Keratinocyte (primary cell): ENCODE measurements at places on chromosomes 13 and 19. TPM values are rescaled to one million over a fixed set of nuclear protein-coding genes. Genes with fewer than 3 reads are reported as not detected.

GRCh38 chr19:48540110-48540509 is 11.9 kb upstream of the SULT2B1 start:
- DNase-seq = no peak

DNA sequence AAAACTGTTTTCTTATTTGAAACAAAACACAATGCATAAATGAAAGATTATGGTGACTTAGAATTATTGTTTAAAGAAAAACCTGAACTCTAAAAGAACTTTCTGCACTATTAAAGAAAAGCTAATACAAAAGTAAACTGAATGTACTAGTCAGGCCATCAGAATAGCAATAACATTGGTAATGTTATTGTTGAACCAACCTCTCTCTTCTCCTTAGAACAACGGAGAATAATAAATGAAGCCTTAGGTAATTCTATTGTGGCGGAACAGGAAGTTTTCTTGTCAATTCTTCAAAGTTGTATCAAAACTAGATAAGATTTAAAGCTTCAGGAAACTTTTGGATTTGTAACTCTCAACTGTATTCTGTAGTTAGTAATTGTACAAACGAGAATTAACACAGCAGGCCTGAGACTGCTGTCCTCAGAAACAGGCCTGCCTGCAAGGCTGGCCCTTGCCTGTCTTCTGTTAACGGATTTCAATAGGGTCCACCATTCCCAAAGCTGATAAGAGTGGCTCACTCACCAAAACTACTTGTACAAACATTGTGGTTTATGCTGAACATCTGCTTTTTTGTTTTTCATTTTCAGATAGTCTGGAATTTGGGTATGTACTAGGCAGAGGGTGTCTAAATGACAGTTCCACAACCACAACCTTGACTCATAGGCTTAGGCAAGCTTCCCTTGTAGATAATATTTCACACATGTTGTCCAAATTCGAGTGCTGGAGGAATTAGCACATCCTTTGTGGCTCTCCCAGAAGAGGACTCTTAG is 825.8 kb downstream of the GPC5 start:
- no peak for DNase-seq

DNA sequence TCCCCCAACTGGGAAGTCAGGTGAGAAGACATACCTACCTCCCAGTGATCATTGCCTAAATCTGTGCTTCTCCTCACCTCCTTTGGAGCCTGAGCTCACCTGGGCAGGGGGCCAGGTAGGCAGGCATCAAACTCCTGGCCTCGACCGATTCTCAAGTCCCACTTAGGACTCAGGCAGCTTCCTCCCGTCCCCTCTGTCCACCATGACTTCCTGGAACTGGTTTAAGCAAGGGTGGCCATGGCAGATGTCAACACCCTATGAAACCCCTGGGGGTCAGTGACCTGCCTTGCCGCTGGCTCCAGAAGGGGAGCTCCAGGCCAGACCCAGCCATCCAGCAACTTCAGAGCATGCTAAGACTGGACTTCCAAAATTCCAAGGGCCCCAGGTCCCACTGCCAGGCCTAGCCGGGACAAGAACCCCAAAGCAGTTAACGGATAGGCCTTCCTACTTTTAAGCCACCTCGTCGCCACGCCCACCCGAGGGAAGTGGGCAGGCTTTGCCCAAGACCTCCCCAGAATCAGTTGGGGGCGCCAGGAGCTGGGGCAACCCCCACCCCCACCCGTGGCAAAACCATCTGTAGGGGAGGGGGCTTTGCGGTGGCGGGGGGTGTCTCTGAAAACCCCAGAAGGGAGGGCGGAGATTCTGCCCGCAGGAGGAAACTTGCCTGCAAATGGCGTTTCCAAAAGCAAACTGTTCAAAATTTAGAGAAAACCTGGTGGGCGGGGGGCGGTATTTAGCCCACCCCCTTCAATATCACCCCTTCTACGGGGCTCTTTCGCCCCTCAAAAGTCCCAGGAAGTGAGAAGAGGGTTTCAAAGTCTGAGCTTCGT is 657 bp downstream of the PLIN3 start:
- DNase-seq = no peak

GRCh38 chr19:19418555-19419260 is 13.2 kb downstream of the GATAD2A start:
- no peak for DNase-seq

- no peak for DNase-seq
Measured at GRCh38 chr13:69690999-69691398, 416.6 kb upstream of the ATXN8OS start.

DNA sequence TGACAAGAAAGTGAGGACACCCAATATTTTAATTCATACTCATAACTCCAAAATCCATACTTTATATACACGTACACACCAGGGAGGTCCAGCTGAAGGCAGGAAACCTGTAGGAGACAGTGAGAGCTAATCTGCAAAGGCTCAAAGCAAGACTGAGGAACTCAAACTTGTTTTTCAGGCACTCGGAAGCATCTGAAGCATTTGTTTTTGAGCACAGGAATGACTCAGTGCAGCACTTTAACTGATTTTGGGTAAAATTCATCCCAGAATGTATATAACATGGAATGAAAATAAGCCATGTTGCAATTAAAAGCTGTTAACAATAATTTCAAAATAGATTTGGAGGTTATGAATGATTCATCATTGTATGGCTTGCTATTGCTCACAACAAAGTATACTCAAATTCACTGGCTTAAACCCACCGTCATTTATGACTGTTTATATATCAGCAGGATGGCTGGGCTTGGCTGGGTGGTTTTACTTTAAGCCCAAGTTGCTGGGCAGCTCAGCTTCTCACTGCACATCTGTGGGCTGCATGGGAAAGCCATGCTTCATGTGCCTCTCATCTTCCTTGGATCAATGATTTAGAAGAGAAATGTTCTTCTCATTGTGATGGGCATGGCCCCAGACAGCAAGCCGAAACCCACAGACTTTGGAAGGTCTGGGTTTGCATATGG is 177.0 kb downstream of the RFC3 start:
- no peak for DNase-seq

- no peak for DNase-seq
Measured at GRCh38 chr19:52786078-52786463, 520 bp downstream of the ZNF600 start.

GRCh38 chr19:30078381-30078910 is 136.4 kb downstream of the URI1 start:
- DNase-seq = no peak

- peak; percentile 54 for DNase-seq
Measured at GRCh38 chr19:10836479-10837330, 693 bp upstream of the TMED1 start.

DNA sequence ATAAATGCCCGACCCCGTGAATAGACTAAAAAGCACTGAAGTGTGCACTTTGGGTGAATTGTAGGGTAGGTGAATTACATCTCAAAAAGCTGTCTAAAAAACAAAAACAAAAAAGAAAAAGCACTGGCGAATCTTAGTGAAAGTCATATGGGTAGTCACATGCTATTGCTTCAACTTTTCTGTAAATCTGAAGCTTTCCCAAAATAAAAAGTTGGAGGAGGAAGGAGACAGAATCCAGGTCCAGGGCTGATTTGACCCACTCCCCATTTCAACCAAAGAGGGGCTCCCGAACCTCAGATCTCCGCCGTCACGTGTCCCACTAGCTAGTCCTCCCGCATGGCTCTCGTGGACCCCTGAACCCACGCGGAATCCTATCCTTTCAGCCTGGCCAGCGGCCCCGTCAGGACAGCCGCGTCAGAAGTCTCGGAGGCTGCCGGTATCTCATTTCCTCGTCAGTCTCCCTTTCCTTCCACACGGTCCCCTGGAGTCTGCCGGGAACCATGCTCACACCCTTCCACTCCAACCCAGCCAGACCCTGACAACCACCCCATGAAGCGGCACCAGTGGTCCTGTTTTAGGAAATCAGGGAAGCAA is 6.1 kb downstream of the PPP1R12C start:
- no peak for DNase-seq

- no peak for DNase-seq
Measured at GRCh38 chr13:113062691-113063090, 42.9 kb upstream of the F7 start.

DNA sequence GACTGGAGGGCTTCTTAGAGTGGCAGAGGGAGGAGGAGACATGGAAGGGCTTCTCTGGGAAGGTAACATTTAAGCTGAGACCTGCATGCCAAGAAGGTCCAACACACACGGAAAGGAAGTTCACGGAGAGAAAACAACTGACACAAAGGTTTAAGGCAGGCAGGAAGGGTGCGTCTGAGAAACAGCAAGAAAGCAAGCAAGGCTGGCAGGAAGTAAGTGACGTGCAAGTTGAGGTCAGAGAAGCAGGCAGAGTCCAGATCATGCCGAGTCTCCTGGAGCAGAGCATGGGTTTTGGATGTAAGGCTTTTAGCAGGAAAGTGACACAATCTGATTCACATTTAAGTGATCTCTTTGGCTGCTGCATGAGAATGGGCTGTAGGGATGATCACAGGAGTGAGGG is 60.5 kb downstream of the ATP7B start:
- no peak for DNase-seq

GRCh38 chr19:50500753-50501151 is 10.2 kb downstream of the JOSD2 start:
- no peak for DNase-seq

DNA sequence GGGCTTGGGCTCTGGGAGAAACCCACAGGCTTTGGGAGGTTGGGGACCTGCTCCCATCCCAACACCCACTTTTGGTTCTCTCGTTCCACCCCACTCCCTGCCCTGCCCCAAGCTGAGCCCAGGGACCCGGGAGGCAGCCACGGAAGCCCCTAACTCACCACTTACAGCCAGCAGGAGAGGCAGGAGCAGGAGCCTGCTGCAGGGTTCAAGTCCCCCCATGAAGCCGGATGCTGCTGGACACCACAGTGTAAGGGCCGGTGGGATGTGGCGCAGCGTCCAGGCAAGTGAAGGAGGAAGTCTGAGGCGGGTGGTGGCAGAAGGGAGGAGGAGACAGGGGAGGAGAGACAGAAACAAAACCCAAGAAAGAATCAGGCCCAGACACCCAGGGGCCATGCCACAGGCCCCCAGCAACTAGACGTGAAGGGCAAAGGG is at the start of gene TYROBP:
TYROBP (minus strand) TSS at position 286 of the 432 bp plus-strand sequence; CDS start at position 219, 67 bp downstream.
- no peak for DNase-seq

DNA sequence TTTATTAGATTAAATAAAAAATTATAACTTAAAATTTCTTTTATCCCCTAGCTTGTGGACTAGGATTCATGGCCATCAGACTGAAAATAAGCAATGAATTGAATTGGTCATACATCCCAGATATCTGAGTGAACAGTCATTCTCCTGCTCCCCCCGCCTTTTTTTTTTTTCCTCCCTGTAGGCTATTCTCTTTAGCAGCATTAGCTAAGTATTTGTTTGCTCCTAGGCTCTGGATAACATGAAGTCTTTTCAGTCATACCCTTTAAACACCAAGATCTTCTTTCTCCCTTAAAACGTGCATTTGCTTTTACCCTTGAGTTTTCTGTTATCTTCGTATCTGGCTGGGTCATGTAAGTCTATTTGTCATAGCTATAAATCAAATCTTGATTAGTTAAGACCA is 866.7 kb upstream of the SPRY2 start:
- no peak for DNase-seq

- DNase-seq = no peak
Measured at GRCh38 chr13:113272701-113273181, 24.3 kb upstream of the LAMP1 start.

DNA sequence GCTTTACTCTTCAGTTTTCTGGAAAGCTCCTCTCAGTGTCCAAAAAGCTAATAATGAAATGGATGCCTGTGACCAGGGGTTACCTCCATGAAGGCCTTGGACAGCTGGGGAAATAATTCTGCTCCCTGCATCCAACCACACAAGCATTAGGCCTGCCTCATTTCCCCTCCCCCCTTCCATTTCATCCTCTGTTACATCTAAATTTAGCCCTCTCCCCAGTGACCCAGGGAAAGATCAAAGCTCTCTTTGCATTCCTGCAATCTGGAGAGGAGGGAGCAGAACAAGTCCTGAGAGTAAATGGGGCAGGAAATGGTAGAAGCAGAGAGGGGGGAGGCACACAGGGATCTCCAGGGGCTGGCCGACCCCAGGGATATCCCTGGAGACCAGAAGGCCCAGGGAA is 452.7 kb downstream of the TSHZ3 start:
- DNase-seq = no peak

- no peak for DNase-seq
Measured at GRCh38 chr19:14406645-14407401, 12.3 kb downstream of the DDX39A start.

DNA sequence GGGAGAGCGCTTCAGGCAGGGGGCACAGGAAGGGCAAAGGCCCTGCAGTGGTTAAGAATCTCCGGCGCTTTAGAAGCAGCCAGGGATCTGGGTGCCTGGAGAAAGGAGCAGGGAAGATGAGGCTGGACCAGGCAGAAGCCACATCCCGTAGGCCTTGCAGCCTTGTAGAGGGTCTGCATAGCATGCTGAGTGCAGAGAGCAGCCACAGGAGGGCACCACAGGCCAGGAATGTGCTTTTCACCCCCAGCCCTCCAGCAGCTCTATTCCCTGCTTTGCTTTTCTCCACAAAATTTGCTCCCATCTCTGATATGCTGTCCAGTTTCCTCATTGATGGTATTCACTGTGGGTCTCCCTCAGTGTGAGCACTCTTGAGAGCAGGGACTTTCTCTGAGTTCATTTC is 5.7 kb downstream of the WDR62 start:
- DNase-seq = no peak

GRCh38 chr13:99404005-99404755 is 97.0 kb upstream of the GPR183 start:
- no peak for DNase-seq

- DNase-seq = no peak
Measured at GRCh38 chr13:66154976-66155375, 1075.2 kb downstream of the PCDH9 start.

DNA sequence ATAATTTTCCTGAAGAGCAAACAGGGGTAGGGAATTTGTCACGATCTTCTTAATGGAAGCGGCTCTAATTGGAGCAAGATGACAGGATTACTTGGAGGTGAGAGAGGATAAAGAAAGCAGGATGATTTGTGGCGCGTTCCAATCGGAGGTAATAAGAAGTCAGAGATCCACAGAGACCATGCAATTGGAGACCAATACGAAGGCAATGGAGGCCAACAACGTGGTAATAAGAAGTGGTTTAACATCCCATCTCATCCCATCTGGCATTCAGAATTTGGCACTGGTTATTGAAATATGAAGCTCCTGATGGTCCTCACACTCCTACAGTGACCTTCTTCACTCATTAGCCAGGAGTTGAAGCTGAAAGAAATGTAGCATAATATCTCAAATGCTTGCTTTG is 130.6 kb downstream of the DLEU7 start:
- no peak for DNase-seq

- DNase-seq = peak; percentile 67
Measured at GRCh38 chr19:611481-611868, 21.8 kb downstream of the HCN2 start.

GRCh38 chr13:99432609-99433542 is 68.4 kb upstream of the TM9SF2 start:
- no peak for DNase-seq

SLC5A5 gene
- polyA plus RNA-seq = not detected in 3 replicates

CBY2 gene
- polyA plus RNA-seq = not detected in 3 replicates

KCTD4 gene
- polyA plus RNA-seq = 0.28 to 0.44 TPM (median 0.39 TPM) in 3 replicates

CTXN1 gene
- 0.41 to 2.1 TPM (median 1.5 TPM) in 3 replicates for polyA plus RNA-seq

FAM124A gene
- polyA plus RNA-seq = 0.03 to 0.10 TPM (median 0.05 TPM) in 3 replicates

TINCR gene
- polyA plus RNA-seq = 5.6 to 20.3 TPM (median 9.7 TPM) in 3 replicates

FFAR2 gene
- polyA plus RNA-seq = not detected in 3 replicates

RASIP1 gene
- 2.2 to 4.8 TPM (median 2.3 TPM) in 3 replicates for polyA plus RNA-seq

BICRA gene
- polyA plus RNA-seq = 0.28 to 0.50 TPM (median 0.42 TPM) in 3 replicates
